Panc1 (cell line): ENCODE measurements at places on chromosomes 5 and 9.

DNA sequence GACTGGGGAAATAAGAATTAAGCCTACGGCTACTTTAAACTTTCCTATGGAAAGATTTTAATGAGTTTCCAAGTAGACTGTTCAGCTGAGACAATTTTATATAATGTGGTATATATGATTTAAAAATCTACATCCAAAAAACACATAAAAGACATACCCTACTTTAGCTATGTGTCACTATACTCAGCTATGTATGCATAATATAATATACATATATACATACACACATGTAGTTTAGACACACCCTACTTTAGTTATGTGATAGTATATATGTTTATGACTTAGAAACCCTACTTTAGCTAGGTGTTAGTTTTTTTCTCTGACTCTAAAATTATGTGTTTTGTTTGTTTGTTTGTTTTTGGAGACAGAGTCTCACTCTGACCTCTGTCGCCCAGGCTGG is 100.5 kb upstream of the DAB2 start:
- DNase-seq: no peak

- no peak for DNase-seq
These were observed 981.2 kb downstream of the TLE4 start for GRCh38 chr9:80552931-80553330.

GRCh38 chr9:127974001-127974768 is 6.6 kb downstream of the EEIG1 start:
- no peak for DNase-seq

DNA sequence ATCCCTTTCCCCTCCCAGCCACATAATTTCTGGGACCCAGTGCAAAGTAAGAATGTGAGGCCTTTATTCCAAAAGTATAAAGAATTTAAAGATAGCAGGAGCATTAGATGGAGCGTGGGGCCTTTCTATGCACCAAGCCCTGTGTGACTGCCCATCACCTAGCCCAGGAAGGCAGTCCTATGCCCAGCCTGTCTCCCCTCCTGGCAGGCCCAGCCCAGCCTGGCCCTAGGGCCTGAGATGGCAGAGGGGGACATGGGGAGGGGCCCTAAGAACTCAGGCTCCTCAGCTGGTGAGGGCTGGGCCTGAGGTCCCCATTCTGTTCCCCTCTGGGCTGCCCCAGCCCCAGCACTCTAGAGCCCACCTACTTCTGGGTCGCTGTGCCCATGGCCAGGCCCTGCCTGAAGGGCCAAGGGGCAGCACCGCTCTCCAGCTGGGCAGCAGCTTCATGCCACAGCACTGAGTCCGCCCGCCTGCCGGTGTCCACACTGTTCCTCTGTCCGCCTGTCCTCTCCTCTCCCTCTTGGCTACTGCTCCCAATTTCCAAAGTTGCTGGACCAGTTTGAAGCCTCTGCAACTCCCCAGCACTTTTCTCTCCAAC is 995 bp upstream of the SLC23A1 start:
- no peak for DNase-seq

- no peak for DNase-seq
These were observed 61.8 kb downstream of the ERAP1 start for GRCh38 chr5:96745844-96746531.

DNA sequence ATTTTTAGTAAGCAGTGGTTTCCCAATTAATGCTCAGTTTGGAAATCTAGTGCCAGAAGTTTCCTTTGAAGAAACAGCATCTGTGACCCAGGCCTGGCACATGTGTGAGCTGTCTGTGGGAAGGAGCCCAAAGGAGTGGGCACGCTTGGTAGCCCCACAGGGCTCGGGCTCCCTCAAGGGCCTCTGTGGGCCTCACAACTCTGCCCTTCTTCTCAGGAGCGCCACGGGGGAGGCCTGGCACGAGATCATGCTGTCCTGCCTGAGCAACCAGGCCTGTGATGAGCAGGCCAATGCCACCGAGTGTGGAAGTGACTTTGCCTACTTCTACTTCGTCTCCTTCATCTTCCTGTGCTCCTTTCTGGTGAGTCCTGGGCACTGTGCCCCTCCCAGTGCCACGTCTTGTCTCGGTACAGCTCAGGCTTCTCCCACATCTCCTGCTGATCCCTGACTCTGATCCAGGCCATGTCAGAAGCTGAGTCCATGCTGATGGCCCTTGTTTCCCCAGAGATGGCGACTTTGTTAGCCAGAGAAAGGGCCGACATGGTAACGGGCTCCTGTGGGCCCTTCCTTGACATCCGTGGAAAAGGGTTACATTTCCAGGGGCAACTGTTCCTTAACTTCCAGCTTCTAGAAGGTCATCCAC is 200.4 kb downstream of the CACNA1B start:
- no peak for DNase-seq

DNA sequence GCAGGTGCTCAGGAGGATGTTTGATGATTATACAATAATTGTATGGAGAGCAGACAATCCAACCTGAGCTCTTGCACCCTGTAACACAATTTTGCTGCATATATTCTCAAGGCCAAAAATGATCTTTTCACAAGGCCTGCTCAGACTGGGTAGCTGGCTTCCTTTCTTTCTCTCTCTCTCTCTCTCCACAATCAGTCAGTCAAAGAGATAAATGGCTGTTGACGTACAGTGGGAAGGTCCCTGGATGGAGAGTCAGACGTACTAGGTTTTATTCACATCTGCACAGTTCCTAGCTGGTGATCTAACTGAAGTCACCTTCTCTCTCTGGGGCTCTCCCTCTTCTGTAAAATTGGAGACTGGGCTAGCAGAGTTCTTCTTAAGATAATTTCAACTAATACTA is 19.8 kb downstream of the SLC36A2 start:
- DNase-seq: no peak

DNA sequence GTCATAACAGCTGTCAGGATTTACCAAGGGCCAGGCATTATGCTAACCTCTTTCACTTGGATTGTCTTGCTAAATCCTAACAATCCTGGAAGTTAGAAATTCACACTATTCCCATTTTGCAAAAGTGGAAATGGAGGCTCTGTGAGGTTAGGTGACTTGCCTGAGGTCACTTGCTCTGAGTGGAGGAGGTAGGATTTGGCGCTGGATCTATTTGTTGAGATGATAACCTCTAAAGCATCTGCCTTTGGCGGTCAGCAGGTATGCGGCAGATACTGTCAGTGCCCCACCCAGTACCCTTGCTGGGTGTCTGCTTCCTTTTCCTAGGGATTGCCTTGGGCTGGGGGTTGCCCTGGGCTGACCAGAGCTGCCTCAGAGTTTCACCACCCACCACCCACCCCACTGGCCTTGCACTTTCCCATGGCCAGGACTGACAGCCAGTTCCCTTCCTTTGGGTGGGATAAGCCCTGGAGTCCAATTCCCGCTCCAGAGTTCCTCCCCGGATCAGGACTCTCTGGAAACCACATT is 164.8 kb upstream of the MSX2 start:
- DNase-seq: no peak

GRCh38 chr9:7132605-7133004 is 374.8 kb downstream of the KDM4C start:
- DNase-seq: no peak

- peak; percentile 24 for DNase-seq
These were observed 265.8 kb downstream of the MLLT3 start for GRCh38 chr9:20356403-20357036.

DNA sequence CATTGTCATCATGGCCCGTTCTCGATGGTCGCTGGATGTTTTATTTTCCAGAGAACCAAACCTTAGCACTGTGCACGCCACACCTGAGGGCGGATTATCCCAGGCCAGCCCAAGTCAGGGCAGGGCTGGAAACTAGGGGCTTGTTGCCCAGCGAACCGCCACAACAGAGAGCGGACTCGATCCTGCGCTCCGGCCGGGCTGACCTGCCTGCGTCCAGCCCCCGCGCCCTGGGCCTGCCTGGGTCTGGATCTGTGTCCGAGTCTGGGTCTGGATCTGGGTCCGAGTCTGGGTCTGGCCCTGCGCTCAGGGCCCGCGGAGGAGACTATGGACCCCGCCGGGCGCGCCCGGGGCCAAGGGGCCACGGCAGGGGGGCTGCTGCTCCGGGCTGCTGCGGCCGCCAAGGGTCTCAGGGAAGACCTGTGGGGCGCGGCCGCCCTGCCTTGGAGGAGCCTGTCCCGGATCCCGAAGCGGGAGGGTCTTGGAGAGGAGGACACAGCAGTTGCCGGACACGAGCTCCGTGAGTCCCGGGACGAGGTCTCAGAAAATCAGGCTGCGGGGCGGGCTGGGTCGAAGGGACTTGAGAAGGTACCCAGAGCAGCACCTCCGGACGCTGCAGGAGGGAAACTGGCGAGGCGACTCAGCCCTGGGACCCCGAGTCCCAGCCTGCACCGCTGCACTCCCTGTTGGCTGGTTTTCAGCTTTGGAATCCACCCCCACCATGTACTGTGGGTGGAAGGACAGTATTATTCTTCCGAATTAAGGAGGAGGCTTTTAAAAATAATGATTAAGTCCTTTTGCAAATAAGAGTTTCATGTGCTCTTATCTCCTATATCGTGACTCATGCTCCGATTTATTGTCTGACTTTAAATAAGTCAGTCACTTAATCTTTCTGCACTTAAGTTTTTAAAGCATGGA is at the start of gene ANKDD1B:
TSS of gene ANKDD1B (plus strand) at position 143 of the 915 bp plus-strand sequence. CDS start at position 325, 182 bp downstream.
- DNase-seq: no peak

DNA sequence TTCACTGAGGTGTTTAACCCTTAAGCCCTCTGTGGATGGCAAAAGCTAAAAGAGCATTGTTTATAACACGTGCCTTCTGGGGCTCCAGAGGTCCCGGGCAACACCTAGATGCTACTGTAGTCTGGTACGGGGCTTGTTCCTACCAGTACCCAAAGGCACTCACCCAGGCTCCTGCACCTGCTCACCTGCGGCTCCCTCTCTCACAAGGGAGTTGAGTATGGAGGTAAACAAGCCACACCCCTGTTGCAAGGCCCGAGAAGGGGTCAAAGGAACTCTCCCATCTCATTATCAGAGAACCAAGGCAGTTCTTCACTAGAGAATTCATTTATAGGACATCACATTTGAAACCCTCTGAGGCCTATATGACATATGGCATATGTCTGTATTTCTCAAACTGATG is 53.4 kb upstream of the IL6ST start:
- no peak for DNase-seq

DNA sequence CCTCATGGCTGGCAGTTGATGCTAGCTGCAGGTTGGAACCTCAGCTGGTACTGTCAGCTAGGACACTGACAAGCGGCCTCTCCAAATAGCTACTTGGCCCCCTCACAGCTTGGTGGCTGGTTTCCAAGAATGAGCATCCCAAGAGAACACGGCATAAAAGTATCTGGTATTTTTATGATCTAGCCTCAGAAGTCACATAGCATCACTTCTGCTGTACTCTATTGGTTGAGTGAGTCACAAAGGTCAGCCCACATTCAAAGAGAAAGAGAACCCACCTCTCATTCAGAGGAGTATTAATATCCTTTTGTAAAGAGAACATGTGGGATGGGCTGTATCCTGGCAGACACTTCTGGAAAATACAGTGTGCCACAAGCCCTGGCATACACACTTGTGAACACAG is 6.0 kb upstream of the SIL1 start:
- no peak for DNase-seq

DNA sequence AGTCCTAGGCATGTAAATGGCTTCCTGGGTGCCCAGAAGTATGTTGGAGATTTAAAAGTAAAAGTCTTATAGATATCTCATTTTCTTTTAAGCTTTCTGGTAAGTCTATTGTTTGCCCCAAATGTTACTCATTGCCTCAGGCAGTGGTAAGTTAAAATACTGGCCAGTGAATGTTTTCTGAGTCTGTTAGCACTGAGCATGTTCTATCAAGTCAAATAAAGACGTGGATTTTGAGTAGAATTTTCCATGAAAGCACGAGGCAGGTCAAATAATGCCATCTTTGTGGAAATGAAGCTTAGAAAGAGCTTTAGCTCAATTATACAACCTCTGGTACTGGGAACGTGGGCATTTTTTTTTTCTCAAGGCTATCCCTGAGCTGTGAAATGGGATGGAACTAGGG is 651.3 kb upstream of the ACO1 start:
- no peak for DNase-seq

DNA sequence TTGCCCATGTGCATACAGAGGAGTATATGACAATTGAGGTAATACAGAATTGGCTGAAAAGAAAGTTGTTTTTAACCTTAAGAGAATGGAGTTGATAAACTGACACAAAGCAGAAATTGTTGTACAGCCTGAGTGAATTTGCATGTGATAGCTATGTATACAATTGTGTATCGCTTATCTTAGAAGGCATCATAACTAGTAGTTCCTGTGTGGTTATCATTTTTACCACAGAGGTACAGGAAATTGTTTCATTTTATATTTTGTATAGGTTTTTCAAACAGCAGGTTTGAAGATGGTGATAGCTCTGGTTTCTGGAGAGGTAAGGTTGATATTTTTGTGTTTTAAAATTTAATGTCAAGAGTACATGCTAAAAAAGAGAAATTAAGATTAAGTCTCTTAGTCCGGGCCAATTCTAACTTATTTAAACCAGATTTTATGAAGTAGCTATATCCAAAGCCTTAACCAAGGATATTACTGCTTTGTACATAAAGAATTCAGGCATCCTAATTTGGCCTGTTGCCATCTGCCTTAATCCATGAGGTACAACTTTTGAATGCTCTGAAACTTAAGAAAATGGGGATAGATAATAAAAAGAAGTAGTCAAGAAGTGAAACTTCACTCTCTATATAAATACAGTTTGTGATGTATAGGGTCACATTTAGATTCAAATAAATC is 26.0 kb downstream of the DDX4 start:
- DNase-seq: no peak

DNA sequence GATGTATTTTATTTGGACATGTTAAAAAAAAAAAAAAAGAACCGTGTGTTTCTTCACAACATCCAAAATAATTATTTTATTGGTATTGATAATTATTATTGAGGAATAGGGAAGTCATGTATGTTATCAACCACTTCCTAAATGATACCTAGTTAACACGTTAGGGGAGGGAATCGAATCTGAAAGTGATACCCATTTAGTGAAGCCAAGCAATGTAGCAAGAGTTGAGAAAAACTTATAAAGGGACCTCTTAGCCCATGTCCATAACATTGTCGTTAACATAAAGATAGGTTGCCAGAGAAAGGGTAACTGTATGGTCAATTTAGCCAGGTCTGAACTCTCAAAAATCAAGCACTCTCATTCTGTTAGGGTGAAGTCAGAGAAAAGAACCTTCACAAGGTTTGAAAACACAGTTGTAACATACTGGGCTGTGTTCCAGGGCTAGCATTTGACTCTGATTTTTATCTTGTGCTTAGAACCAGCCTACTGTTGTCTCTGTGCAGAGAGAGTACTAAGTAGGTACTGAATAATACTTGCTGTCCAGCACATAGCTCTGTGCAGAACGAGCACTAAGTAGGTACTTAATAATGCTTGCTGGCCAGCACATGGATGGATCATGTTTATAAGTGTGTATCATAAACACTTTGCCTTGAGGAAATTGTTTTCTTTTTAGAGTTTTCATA is 60.4 kb downstream of the GHR start:
- no peak for DNase-seq
